ENCODE measurements at places on chromosomes 5 and 9.

DNA sequence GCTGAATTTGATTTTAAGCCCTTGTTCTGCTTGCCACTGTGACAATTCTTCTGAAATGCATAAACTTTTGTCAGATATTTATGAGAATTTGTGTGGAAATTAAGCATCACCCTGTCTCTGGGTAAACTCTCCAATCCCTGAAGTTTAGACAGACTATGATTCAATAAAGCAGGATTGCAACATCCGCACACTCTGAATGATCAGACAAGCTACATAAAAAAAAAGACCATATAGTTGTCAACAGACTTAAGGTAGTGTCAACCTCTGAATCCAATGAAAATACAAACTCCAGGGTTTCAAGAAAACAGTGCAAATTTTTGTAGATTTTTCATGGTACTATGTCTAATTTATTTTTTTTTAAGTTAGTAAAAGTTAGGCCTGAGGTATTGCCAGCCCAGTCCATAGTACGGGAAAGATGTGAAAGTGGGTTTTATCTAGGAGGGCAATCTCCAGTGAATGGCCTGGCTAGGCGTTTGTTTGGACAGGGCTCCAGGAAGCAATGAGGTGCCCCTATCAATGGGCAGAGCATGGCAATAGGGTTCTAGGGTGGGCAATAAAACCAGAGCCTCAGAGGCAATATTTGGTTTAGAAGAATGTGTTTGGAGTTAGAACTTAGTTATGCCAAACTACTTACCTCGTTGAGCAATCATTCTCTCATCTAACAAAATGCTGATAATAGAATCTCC is 762.6 kb upstream of the SEMA6A start:
- no peak for DNase-seq

- no peak for DNase-seq
Observed at GRCh38 chr9:16062542-16063240, 509.8 kb downstream of the CCDC171 start.

DNA sequence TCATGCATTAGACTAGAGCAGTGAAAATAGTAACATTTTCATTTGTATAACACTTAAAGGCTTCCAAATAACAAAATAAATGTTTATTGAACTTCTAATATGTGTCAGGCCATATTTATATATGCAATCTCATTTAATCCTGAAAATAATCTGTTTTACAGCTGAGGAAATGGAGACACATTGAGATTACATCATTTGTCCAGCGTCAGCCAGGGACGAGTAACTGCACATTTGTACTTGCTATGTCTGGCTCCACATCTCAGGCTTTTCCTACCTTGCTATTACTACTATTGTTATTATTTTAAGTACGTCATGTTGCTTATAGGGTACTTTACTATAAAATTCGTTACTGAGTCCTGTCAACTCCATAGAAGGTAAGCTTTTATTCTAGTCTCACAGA is 3.8 kb upstream of the C9 start:
- DNase-seq: no peak

DNA sequence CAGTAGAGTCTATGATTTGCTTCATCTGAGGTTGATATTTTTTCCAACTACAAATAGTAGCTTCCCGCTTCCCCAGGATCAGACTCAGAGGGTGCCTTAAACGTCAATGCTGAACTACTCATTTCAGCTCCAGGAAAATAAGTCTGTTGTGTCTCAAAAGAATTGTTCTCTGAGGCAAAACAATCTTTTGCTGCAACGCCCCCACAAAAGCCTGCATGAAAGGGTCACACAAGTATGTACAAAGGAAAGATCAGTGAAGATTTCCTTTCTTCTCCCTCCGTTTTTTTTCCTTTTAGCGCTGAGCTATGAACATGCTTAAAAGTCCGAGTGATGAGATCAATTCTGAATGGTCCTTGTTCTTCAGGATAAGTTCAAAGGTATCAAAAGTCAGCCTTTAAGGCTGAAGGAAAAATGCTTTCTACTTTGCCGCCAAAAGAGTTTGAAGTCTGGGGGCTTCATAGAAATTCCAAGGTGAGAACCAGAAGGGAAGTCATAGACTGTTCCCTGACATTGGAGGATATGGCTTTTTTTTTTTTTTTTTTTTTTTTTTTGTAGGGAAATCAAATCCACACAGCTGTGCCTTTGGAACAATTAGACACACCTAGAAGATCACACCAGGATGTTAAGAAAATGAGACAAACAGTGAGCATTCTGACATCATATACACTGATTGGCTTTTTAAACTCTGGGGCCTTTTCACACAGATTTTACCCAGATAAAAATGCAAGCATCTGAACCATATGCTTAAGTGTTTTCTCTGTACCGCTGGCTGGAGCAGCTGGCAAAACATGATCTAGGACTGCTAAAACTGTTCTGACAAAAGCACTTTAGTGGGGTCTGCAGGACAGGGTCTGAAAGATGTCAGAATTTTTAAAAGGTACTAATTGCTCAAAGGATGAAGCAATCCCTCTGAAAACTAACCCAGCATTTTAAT is 329.3 kb downstream of the ENC1 start:
- no peak for DNase-seq

- no peak for DNase-seq
Observed at GRCh38 chr5:43232943-43233833, 41.2 kb downstream of the NIM1K start.

- DNase-seq: no peak
Observed at GRCh38 chr5:123753937-123754891, 242.2 kb downstream of the CSNK1G3 start.

- DNase-seq: no peak
Observed at GRCh38 chr5:32299059-32299677, 13.6 kb downstream of the MTMR12 start.

- no peak for DNase-seq
Observed at GRCh38 chr9:96246267-96246671, 55.7 kb downstream of the HSD17B3 start.

- DNase-seq: no peak
Observed at GRCh38 chr5:160097991-160098390, 21.3 kb downstream of the PWWP2A start.

Data from CD4-positive, alpha-beta T cell treated with Interleukin-6 for 4 hours (primary cell).